ENCODE measurements at places on chromosomes 6 and 20. TPM values are rescaled to one million over a fixed set of nuclear protein-coding genes. Genes with fewer than 3 reads are reported as not detected.

Gene SLC25A27
- 6.5 TPM for total RNA-seq

Gene PI16
- not detected for total RNA-seq

Gene CGA
- total RNA-seq = 26.6 TPM

Gene GJA10
- total RNA-seq = not detected

Gene PRR18
- total RNA-seq = not detected

Gene NR2E1
- total RNA-seq = 1.2 TPM

Gene SPATS1
- total RNA-seq = not detected

Gene SUMO4
- total RNA-seq = not detected

Gene SLC17A3
- total RNA-seq = not detected

Gene UBE2J1
- total RNA-seq = 18.6 TPM

Gene MROH8
- total RNA-seq = 2.1 TPM

Gene PPIL1
- 84.3 TPM for total RNA-seq

Gene CDH4
- total RNA-seq = 7.8 TPM

Gene AKAP12
- total RNA-seq = 28.4 TPM

Gene CFAP206
- 2.4 TPM for total RNA-seq

Gene TGM3
- total RNA-seq = not detected

Gene RPS6KA2
- total RNA-seq = 1.9 TPM

Gene VWA7
- 0.94 TPM for total RNA-seq

Gene HCRTR2
- not detected for total RNA-seq

Gene OOEP
- not detected for total RNA-seq

Gene OR2H1
- not detected for total RNA-seq

Gene BTBD3
- 67.1 TPM for total RNA-seq

Gene COL11A2
- 0.02 TPM for total RNA-seq

Gene OLIG3
- not detected for total RNA-seq

Gene PDE7B
- total RNA-seq = 3.5 TPM

Gene DYNLRB1
- total RNA-seq = 305 TPM

Gene SRMS
- not detected for total RNA-seq

Gene COX4I2
- total RNA-seq = not detected
